ENCODE measurements at places on chromosomes 3 and 15.

DNA sequence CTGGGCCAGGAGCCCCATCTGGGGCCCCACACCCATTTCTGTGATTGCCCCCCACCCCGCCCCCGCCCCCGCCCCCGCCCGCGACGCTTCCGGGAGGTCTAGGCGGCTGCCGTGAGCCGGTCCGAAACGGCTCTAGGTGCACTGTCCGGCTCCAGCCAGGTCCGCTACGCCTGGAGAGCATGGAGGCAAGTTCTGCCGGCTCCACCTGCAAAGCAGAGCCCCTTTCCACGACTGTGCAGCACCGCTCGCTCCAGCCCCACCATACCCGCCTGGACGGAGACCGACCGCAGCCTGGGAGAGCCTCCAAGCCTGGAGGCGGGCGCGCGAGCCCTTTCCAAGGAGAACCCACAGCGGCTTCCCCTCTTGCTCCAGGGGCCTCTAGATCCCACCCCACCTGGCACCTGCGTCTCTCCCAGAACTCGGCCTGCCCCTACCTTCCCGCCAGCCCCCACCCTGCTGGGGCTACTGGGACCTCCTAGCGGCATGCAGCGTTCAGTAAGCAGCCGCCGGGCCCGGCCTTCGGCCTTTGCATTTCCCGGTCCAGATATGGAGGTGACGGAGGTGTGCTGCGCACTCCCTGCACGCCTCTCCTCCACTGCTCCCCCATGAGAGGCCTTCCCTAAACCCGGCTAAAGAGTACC lies 66.2 kb downstream of the KLF13 start:
- no peaks in the 10 kb centered on the region for H3K27me3 ChIP-seq
- DNase-seq = no peak
- H3K36me3 ChIP-seq = no peaks in the 10 kb centered on the region
- peak overlapping the region; percentile 96 for H3K27ac ChIP-seq

GRCh38 chr3:144866476-144866875 lies 894.9 kb downstream of the DIPK2A start:
- H3K4me3 ChIP-seq = no peak overlapping the region
- no peak overlapping the region for H3K27ac ChIP-seq
- no peaks in the 10 kb centered on the region for H3K27me3 ChIP-seq
- no peak for DNase-seq
- no peaks in the 10 kb centered on the region for H3K4me1 ChIP-seq

- no peaks in the 10 kb centered on the region for H3K36me3 ChIP-seq
- no peak overlapping the region for H3K27ac ChIP-seq
- no peak overlapping the region for H3K4me3 ChIP-seq
- no peak for DNase-seq
- no peaks in the 10 kb centered on the region for H3K4me1 ChIP-seq
Measured at GRCh38 chr3:73727117-73727821, 102.5 kb upstream of the PDZRN3 start.

GRCh38 chr15:56337084-56337725 lies 28.0 kb upstream of the TEX9 start:
- no peaks in the 10 kb centered on the region for H3K4me1 ChIP-seq
- H3K4me3 ChIP-seq = no peak overlapping the region
- DNase-seq = no peak
- H3K27me3 ChIP-seq = no peaks in the 10 kb centered on the region
- no peak overlapping the region for H3K27ac ChIP-seq

GRCh38 chr15:91023720-91024119 lies 1.3 kb upstream of the VPS33B start:
- H3K4me3 ChIP-seq = no peak overlapping the region
- H3K27me3 ChIP-seq = no peaks in the 10 kb centered on the region
- H3K4me1 ChIP-seq = peaks cover 12% of the 10 kb centered on the region
- DNase-seq = no peak
- no peaks in the 10 kb centered on the region for H3K36me3 ChIP-seq

GRCh38 chr15:59104602-59104911 lies 389 bp upstream of the CCNB2 start:
- peak overlapping the region; percentile 66 for H3K4me3 ChIP-seq
- H3K27me3 ChIP-seq = no peaks in the 10 kb centered on the region
- peaks cover 3% of the 10 kb centered on the region for H3K4me1 ChIP-seq
- peak overlapping the region; percentile 63 for H3K27ac ChIP-seq

DNA sequence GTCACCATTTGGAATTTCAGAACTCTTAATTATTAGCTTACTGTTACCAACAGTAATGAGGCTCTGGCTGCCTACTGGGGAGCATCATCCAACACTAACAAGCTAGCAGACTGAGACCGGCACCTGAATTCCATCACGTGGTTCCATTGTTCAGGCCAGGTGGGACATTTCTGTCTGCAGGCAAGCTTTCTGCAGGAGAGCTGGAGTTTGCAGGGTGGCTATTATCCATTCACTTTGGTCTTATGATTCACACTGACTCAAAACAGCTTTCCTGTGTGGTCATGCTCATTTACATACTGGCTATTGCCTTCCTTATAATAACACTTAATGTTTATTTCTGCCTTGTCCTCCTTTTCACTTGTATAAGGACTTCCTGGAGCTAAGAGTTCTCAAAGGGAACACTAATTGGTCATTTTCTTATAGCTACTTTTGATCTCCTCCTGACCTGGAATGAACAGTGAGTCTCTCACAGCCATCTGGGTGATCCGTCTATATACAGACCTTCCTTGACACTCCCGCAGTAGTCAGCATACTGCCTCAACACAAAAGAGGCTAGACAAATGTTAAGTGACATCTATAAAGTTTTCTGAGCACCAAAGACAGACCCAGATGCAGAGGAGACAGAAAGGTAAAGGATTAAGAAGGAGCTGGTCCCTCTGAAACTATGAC lies 695.4 kb downstream of the FHIT start:
- H3K27ac ChIP-seq = no peak overlapping the region
- no peaks in the 10 kb centered on the region for H3K27me3 ChIP-seq
- no peak for DNase-seq
- no peaks in the 10 kb centered on the region for H3K36me3 ChIP-seq

DNA sequence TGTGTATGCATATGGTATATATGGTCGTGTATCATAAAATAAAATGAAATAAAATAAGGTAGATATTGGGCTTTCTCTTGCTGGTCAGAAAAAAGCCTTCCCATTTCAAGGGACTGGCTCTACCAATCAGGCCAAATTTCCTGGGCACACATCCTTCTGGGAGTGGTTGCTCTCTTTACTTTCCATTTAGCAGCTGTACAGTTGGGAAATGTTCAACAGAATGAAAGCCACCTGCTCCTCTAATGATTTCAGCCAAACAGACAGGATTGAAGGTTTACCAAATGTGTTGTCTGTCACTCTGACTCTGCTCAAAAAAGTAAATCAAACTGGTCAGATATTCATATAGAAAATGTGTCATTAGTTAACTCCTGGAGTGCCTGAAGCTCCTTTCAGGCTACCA lies 380.4 kb downstream of the ROBO2 start:
- H3K4me3 ChIP-seq = no peak overlapping the region
- no peaks in the 10 kb centered on the region for H3K27me3 ChIP-seq
- H3K4me1 ChIP-seq = no peaks in the 10 kb centered on the region
- no peak overlapping the region for H3K27ac ChIP-seq

DNA sequence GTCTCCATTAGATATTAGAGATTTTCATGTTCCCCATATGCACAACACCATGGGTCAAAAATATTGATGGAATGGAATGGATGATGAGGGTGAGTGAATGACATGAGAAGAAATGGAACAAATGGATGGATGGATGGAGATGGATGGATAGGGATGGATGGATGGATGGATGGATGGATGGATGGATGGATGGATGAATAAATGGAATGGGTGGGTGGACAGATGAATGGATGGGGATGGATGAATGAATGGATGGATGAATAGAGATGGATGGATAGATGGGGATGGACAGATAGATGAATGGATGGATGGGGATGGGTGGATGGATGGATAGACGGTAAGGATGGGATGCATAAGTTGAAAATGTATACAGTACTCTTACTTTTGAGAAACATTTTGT lies 18.6 kb downstream of the CFAP92 start:
- no peaks in the 10 kb centered on the region for H3K4me1 ChIP-seq
- no peak for DNase-seq
- no peak overlapping the region for H3K4me3 ChIP-seq

DNA sequence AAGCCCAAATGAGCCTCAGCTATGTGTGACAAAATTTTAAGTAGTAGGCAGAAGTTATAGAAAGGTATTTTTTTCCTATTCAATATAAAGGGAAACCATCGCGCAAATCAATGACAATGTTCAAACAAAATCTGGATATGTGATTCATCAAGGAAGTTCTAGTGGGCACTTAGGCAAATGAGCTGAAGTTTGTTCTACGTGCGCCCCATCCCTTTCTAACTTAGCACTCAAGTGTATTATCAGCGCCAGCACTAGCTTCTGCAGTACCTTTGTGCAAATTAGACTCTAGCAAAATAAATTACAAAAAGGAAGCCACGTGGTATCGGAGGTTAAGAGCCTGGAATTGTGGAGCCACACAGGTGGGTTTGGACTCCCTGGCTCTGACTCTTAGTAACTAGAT lies 91.1 kb downstream of the TBL1XR1 start:
- H3K27me3 ChIP-seq = no peaks in the 10 kb centered on the region
- H3K4me3 ChIP-seq = no peak overlapping the region
- no peaks in the 10 kb centered on the region for H3K36me3 ChIP-seq
- H3K4me1 ChIP-seq = peaks cover 4% of the 10 kb centered on the region

DNA sequence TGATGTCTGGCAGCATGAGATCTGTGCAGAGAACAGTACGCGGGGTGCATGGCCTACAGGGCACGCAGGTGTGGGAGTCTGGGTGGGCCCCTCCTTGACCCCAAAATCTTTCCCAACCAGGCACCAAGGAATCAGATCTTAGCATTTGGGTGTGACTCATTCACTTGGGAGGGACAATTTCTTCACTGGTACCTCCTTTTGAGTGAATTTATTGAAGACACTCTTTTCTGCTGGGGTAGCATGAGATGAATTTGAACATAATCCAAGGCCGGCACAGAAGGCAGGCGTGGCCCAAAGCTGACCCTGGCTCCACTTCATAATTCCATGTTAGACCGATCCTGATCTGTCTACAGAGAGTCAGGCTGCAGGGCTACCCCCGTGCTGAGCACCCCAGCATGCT lies 30.6 kb upstream of the CDV3 start:
- DNase-seq = no peak
- no peak overlapping the region for H3K27ac ChIP-seq
- no peaks in the 10 kb centered on the region for H3K36me3 ChIP-seq
- no peak overlapping the region for H3K4me3 ChIP-seq
- peaks cover 13% of the 10 kb centered on the region for H3K4me1 ChIP-seq
- no peaks in the 10 kb centered on the region for H3K27me3 ChIP-seq

GRCh38 chr3:171363202-171363601 lies 97.0 kb downstream of the TNIK start:
- no peaks in the 10 kb centered on the region for H3K36me3 ChIP-seq
- no peaks in the 10 kb centered on the region for H3K27me3 ChIP-seq
- H3K27ac ChIP-seq = no peak overlapping the region
- no peaks in the 10 kb centered on the region for H3K4me1 ChIP-seq
- DNase-seq = no peak

Measured in testis (tissue), 5 donors.